ENCODE measurements at places on chromosomes 7 and 10.

- peak; percentile 92 for DNase-seq
These were observed 477 bp upstream of the NMT2 start for GRCh38 chr10:15168786-15169554.

- no peak for DNase-seq
These were observed 5.2 kb upstream of the MYL10 start for GRCh38 chr7:101634196-101634717.

DNA sequence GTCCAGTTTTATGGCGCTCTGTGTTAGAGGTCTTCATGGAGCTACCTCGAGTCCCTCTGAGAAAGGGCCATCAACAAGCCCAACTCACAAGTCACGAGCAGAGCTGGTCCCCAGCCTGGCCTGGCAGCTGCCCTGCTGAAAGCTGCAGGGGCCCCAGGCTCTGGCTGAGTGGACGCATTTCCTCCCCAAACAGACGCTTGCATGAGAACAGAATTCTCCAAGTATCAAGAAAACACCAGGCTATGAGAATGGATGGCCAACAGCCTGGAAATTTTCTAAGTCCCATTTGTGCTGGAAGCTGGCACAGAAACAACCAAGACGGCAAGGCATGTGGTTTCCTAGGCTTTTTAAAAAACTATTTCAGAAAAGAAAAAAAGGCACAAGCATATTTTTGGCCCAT, 114.8 kb downstream of the FAM53B start:
- DNase-seq = no peak

- no peak for DNase-seq
These were observed 78.4 kb downstream of the IPMK start for GRCh38 chr10:58189269-58189668.

GRCh38 chr10:123157210-123157609, 3.0 kb downstream of the BUB3 start:
- no peak for DNase-seq

DNA sequence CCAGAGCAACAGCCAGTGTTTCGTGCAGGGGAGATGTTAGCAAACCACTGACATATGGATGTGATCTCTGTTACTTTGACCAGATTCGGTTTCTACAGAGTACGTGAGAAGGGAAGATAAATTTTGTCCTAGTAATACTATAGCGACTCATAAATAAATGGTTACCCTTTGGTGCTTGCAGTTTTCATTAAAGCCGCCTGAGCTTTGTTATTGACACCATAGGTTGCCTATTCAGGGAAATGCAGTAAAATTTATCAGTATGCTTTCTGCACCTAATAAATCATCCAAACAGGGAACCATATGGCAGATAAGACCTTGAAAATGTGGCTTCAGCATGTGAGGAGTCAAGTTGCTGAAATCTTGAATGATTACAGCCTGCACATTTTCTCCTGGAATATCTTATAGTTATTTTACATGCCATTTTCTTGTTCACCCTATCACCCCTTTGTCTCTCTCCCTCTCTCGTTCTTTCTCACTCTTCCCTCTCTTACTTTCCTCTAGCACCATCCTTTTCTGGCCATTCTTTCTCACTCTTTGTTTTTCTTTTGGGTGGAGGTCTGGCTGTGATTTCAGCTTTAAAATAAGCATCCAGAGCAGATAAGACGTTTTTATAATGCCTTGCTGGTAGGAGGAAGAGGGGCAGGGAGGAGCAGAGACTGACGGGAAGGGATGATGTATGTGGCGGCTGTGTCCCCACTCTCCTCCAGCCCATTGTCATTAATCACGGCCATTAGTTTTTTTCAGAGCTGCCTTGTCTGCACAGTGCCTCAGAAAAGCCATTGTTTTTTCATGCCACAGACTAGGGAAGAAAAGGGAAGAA, 182.5 kb downstream of the LRMDA start:
- DNase-seq = no peak

All from H1 (cell line).